ENCODE measurements at places on chromosomes 16 and 17. TPM values are rescaled to one million over a fixed set of nuclear protein-coding genes. Genes with fewer than 3 reads are reported as not detected.

EFNB3 gene
- total RNA-seq: not detected

CLDN9 gene
- total RNA-seq: not detected

ADAP2 gene
- 16.0 TPM for total RNA-seq

CCL16 gene
- not detected for total RNA-seq

DNA sequence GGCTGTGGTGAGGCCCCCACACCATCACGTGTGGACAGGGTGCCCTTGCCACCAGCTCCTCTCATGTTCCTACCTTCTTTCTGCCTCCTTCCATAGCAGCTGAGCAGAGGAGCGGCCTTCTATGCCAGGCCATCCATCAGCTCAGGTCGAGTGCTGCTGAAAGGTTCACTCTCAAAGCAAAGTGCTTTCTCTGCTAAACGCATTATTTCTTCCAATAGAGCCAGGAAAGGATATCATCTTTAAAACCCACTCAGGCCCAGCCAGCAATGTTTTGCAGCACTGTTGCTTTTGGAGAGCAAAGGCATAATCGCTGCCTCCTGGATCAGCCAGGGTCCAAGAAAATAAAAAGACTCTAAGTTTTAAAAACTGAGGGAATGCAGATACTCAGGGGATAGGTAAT lies 54.9 kb upstream of the GPRC5B start:
- H3K27me3 ChIP-seq: peaks cover 6% of the 10 kb centered on the region
- no peak for DNase-seq
- no peak overlapping the region for H3K27ac ChIP-seq

- no peak for DNase-seq
- H3K27me3 ChIP-seq: no peaks in the 10 kb centered on the region
- no peak overlapping the region for H3K4me3 ChIP-seq
- H3K27ac ChIP-seq: no peak overlapping the region
Observed at GRCh38 chr16:11417487-11417886, 72.2 kb downstream of the RMI2 start.

DNA sequence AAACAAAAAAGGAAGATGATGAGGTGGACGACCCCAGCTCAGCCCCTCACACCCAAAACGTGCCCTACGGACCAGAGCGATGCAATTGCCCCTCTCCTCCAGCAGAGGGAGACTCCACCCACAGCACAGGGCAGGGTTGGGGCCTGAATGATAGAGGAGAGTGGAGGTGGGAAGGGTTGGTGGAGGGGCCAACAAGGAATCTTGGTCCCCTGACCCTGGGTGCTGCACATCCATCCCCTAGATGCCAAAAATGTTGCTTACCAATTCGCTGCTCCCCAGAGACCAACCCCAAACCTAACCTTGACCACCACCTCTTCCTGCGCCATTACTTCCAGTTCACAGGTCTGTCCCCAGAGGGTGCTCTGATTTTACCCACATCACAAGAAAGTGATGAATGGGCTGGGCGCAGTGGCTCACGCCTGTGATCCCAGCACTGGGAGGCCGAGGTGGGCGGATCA lies 12.9 kb downstream of the P2RX5 start:
- peak; percentile 58 for DNase-seq
- peaks cover 58% of the 10 kb centered on the region for H3K36me3 ChIP-seq
- peaks cover 46% of the 10 kb centered on the region for H3K4me1 ChIP-seq
- peak overlapping the region; percentile 58 for H3K4me3 ChIP-seq

- H3K27me3 ChIP-seq: peaks cover 3% of the 10 kb centered on the region
- no peak overlapping the region for H3K27ac ChIP-seq
- no peak overlapping the region for H3K4me3 ChIP-seq
- DNase-seq: no peak
- no peaks in the 10 kb centered on the region for H3K36me3 ChIP-seq
- no peaks in the 10 kb centered on the region for H3K4me1 ChIP-seq
Observed at GRCh38 chr16:4578961-4579530, 22.9 kb downstream of the C16orf96 start.

DNA sequence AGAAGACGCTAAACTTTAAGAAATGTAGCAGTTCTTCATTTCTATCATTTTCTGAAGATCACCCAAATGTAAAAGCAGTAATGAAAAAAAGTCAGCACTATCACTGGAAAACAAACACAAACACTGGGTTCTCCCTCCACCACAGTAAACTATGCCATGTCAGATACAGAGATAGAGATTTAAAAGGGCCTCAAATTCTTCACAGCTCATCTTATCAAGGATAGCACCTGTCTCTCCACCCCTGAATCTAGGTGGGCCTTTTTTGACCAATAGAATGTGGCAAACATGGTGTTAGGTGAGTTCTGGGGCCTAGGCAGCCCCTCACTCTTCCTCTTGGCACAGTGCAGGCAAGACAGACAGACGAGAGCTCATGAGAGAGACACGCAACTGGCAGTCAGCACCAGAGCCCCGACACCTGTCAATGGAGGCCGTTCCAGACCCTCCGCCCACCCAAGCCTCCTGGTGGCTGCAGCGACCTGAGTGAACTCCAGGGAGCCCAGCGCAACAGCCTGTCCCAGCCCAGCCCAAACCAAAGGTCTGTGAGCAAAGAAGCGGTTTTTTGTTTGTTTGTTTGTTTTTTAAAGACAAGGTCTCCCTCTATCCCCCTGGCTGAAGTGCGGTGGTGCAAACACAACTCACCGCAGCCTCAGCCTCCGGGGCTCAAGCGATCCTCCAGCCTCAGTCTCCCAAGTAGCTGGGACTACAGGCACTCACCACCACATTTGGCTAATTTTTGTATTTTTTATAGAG lies 79.8 kb downstream of the TBC1D16 start:
- no peak overlapping the region for H3K4me3 ChIP-seq
- H3K27me3 ChIP-seq: no peaks in the 10 kb centered on the region
- peaks cover 23% of the 10 kb centered on the region for H3K4me1 ChIP-seq
- H3K27ac ChIP-seq: no peak overlapping the region
- H3K36me3 ChIP-seq: no peaks in the 10 kb centered on the region
- DNase-seq: no peak

GRCh38 chr17:46063241-46063640 lies 64.2 kb downstream of the STH start:
- no peak for DNase-seq
- no peaks in the 10 kb centered on the region for H3K4me1 ChIP-seq
- H3K36me3 ChIP-seq: peaks cover 73% of the 10 kb centered on the region
- no peaks in the 10 kb centered on the region for H3K27me3 ChIP-seq
- H3K27ac ChIP-seq: no peak overlapping the region

DNA sequence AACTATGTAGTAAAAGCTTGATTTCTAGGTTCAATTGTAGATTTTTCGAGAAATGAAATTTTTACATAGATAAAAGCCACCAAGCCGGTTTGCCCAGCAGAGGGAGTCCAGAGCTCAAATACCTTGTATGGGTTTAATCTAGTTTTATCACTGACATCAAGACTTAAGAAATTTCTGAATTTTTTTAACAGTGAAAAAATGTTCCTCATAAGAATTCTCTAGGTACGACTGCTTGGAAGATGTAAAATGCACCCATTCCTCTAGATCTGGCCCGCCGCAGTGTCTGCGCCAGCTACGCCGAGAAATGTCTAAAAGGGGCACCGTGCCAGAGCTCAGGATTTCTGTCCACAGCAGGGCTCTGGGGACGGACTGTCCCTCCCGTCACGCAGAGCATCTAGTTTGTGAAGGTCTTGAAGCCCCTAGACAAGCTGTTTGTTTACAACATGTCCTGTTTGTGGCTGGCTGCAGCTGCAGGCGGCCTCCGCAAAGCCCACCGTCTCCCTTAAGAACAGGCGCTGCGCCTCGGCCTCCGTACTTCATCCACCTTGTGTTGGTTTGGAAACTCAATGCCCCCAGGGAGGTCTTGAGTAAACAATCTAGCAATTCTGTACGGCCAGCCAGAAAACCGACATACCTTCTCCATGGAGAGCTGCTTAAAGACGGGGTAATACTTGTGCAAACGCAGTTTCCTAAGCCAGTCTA lies 24.8 kb downstream of the MAP1LC3B start:
- no peaks in the 10 kb centered on the region for H3K27me3 ChIP-seq
- H3K4me1 ChIP-seq: no peaks in the 10 kb centered on the region
- H3K36me3 ChIP-seq: peaks cover 6% of the 10 kb centered on the region
- no peak for DNase-seq
- H3K27ac ChIP-seq: no peak overlapping the region

DNA sequence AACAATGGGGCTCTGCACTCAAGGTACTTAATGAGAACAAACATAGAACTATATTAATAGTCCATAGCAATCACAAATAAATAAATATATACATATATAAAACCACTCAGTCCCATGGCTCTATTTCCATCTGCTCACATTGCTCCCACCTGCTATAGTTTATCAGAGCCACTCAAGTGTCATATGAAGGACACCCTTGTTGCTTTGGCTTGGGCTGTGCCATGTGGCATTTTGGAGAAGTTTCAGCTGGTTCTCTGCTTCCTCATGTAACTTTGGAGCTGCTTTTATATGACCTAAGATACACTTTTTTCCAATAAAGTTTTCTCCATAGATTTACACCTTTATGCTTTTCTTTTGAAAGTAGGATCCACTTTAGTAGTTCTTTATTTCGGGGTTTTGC lies 126.4 kb downstream of the KCNJ2 start:
- DNase-seq: no peak
- no peak overlapping the region for H3K4me3 ChIP-seq
- H3K27me3 ChIP-seq: no peaks in the 10 kb centered on the region

DNA sequence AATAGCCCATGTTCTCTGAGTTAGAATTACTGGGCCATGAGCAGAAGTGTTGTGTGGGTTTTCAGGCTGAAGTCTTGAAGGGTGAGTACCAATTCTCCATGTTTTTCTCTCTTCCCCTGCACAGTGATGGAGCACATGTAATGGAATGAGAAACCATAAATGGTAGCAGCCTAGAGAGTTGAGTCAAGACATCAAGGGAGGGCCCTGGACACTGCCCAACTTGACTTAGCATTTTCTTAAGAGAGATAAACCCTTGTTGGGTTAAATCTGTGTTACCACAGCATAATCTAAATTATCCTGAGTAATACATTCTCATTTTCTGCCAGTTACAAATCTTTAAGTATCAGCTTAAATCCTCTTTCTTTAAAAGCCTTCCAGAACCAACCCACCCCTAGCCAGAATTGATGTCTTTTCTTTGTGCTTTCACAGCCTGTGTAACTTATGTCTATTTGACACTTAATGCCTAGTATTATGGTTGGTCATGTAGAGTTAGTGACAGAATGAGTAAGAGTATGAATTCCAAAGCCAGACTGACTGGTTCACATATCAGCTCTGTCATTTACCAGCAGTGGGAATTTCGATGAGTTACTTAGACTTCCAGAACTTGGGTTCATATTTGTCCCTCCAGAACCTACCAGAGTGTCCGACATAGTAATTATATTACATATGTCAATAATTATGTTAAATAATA lies 27.0 kb upstream of the RGS9 start:
- H3K4me3 ChIP-seq: no peak overlapping the region
- no peaks in the 10 kb centered on the region for H3K36me3 ChIP-seq
- no peaks in the 10 kb centered on the region for H3K27me3 ChIP-seq
- H3K27ac ChIP-seq: no peak overlapping the region
- no peak for DNase-seq

GRCh38 chr17:16297367-16298139 lies 55.7 kb downstream of the CENPV start:
- H3K27ac ChIP-seq: no peak overlapping the region
- DNase-seq: no peak
- peaks cover 14% of the 10 kb centered on the region for H3K36me3 ChIP-seq
- H3K4me3 ChIP-seq: no peak overlapping the region
- H3K27me3 ChIP-seq: no peaks in the 10 kb centered on the region

- H3K4me1 ChIP-seq: peaks cover 11% of the 10 kb centered on the region
- no peak for DNase-seq
Observed at GRCh38 chr17:44093231-44093900, 22.8 kb downstream of the G6PC3 start.

DNA sequence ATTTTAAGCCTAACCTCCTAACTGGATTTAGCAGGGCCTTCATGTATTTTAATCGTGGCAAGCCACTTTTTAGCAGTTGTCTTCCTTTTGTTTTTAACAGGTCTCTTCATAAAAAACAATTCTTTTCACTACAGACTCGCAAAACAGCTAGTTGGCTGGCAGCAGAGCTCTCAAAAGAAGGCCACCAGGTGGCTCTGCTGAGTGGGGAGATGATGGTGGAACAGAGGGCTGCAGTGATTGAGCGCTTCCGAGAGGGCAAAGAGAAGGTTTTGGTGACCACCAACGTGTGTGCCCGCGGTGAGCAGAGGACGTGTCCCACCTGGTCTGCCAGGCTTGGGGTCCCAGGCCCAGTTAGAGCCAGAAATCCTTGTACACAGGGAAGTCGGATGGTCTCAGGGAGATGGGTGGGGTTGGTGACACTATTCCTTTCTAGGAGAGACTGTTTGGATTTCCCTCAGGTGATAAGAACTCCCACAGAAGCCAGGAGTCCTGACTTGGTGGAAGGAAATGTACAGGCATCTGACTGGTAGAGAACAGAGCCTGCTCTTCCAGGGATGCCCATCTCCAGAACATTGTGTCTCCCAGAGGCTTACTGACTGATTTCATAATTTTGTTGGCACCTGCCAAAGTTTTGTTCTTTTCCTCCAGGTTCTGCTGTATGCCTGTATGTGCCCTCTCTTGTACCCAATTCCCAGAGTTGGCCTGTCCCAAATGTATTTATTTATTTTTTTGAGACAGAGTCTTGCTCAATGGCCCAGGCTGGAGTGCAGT lies 14.9 kb upstream of the DDX19A start:
- DNase-seq: no peak
- H3K4me1 ChIP-seq: no peaks in the 10 kb centered on the region
- peak overlapping the region; percentile 32 for H3K27ac ChIP-seq
- peaks cover 53% of the 10 kb centered on the region for H3K36me3 ChIP-seq
- H3K4me3 ChIP-seq: no peak overlapping the region
- no peaks in the 10 kb centered on the region for H3K27me3 ChIP-seq
